ENCODE measurements at places on chromosomes 7 and 10. TPM values are rescaled to one million over a fixed set of nuclear protein-coding genes. Genes with fewer than 3 reads are reported as not detected.

- no peaks in the 10 kb centered on the region for H3K27me3 ChIP-seq
- H3K36me3 ChIP-seq: no peaks in the 10 kb centered on the region
- H3K27ac ChIP-seq: no peak overlapping the region
These were observed 140.6 kb downstream of the ALOX5 start for GRCh38 chr10:45514291-45515270.

The FAM3C gene
- total RNA-seq: 71.5 TPM

DNA sequence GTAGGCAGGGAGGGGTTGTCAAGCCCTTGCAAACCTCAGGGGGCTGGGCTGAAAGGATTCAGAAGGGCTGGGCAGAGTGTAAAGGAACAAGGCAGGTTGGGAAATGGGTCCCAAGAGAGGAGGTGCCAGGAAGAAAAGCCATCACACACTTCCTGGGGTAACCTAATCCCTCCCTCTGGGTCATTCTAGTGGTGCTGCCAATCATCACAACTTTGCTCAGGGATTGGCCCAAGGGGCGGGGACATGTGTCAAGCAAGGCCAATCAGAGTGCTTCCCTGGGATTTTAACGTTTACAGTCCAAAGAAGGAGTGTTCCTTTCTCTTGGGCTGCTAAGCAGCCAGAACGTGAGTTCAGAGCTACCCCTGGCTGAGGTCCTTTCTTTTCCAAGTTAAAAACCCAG is 57.1 kb upstream of the NPTX2 start:
- no peaks in the 10 kb centered on the region for H3K36me3 ChIP-seq
- H3K27ac ChIP-seq: no peak overlapping the region
- DNase-seq: peak; percentile 19
- no peak overlapping the region for H3K4me3 ChIP-seq
- H3K4me1 ChIP-seq: no peaks in the 10 kb centered on the region

DNA sequence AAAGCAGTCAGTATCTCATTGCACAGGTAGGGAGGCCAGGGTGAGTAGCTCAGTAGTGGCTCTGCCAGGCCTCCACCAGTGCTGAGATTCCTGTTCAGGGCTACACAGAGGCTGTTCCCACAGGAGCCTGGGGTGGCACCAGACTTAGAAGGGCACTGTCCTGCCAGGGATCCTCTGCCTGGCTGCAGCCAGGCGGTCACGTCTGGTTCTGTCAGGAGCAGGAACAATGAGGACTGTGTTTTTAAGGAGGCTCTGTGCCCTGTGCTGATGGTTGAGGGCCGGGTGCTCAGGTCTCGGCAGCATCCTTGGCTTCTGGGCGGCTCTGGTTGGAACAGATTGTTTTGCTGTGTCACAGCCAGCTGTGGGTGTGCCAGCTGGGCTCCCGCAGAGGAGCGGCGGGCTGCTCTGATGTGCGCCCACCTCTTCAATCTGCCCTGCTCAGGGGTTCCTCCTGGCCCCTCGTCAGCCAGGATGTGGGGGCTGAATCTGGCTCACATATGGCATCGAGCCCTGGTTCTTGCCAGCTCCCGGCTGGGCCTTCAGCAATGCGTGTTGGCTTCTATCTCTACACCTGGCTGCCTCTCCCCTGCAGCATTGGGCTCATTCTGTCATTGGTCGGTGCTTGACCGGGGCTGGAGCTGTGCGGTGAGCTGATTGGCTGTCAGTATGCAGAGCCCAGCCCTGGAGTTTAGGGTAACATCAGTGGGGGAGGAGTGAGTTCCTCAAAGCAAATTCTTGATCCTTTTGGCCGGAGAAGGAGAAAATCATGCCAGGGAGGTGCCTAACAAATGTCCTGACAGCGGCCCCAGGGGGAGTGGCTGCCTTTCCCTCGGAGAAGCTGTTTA is 41.2 kb downstream of the TACR2 start:
- H3K27ac ChIP-seq: peak overlapping the region; percentile 51
- no peaks in the 10 kb centered on the region for H3K27me3 ChIP-seq
- 0 out of 2 replicates have a peak overlapping the region, but pooled peaks have one; percentile 11 for H3K4me3 ChIP-seq

The ATRNL1 gene
- total RNA-seq: 17.6 TPM
